ENCODE measurements at places on chromosomes 4 and X.

- no peak for DNase-seq
Observed at GRCh38 chr4:34939073-34939472, 1305.2 kb downstream of the ARAP2 start.

DNA sequence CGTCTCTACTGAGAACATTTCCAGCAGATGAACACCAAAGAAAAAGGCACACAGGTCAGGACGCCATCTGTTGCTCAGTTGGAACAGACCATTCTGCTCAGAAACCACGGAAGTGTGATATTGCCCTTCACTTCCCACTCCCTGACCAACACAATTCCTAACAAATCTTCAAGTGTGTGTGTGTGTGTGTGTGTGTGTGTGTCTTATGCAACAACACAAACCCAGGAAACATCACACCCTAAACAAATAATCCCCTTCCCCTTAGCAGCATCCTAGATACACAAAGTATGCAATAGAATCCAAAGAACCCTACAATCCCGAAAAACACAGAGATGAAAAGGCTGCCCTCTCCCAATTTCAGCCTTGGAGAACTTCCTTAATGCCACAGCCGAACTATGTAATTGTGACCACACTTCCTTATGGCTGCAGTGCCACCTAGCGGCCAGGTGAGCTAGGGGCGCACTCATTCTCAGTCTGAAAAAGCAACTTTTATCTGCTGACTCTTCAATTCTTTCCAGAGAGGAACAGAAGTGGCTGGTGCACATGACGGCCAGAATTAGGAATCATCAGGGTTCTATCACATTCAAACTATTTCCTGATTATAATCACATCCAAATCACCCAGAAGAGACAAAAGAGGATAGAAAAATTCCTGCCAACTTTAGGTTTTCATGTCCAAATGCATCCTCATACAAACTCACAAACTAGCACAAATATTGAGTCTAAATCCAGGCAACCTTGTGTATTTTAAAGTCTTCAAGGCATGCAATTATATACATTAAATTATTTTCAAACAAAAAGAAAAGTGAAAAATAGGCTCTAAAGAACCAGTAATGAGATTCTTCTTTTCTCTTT lies 164.9 kb downstream of the DHX15 start:
- DNase-seq = peak; percentile 7

DNA sequence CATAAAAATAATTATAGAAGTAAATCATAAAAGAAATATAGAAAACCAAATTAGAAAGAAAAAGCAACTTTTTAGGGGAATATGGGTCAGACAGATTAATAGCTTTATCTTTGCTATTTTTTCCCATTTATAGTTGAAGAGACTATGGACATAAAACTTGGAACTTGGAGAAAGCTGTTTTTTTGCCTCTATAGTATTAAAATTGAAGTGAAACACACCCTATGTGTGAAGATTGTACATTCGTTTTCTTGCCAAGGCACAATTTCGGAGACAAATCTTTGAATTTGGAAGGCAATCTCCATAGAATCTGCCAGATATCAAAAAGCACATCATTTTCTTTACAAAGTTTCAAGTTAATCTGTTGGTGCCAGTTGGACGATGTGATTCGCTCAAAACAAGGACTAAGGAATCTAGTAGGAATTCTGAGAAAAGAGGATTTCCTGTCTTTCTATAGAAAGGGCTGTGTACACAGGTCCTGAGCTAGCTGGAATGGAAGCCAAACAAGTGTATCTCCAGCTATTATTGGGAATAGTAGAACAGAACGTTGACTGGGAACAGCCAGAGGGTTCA lies 156.3 kb downstream of the SLC7A11 start:
- DNase-seq = no peak

GRCh38 chrX:153304988-153305736 lies 16.4 kb downstream of the PNMA6F start:
- no peak for DNase-seq

- no peak for DNase-seq
Observed at GRCh38 chr4:56696056-56696455, 15.0 kb upstream of the HOPX start.

DNA sequence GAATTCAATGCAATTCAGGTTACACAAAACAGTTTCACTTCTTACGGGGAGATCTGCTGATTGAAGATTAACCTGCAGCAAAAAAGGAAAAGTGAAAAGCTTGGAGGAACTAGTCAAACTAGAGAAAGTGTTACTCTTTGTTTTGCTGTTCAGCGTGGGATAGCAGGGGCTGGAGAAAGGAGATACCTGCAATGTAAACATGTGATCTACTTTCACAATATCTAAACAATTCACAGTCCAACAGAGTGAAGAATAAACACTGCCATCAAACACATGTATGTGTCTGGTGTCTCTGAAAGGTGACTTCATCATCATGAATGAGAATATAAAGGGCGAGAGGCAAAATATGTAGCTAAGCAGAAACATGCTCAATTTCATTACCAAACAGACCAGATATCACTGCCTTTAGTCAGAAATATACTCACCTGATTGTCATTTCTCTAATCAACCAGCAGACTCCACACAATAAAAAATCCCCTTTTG lies 26.4 kb downstream of the NIPAL1 start:
- no peak for DNase-seq

DNA sequence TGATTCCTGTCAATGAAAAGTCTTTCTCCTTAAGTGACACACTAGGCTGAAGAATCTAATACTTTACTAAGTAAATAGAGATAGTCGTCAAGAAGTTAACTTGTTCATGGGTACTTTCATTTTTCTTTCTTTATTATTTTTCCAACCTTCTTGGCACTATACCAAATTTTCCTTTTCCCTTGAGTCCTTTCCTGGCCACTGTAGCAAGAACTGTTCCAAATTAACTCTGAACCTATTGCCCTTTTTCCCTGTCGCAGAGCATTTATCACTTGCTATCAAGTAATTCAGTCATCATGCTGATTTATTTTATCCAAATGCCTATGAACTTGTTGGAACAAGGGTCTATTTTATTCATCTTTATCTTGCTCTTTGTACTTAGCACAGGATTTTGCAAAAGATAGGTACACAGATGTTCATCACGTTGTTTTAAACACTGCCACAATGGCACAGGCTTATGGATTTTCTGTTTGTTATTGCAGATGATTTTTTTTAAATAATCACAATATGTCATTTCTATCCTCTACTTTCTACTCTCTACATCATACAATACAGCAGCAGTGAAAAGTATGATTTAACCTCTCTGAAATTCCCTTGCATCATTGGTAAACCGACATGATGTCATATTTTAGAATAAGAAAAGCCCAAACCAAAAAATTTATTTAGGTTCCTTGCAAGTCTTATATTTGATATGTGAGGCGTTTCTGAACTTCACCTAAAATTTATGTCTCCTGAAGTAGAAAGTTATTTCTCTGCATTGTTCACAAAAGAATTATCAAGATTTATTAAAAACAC lies 2352.3 kb downstream of the PCDH7 start:
- no peak for DNase-seq

- no peak for DNase-seq
Observed at GRCh38 chr4:41866799-41867677, 68.2 kb upstream of the TMEM33 start.

DNA sequence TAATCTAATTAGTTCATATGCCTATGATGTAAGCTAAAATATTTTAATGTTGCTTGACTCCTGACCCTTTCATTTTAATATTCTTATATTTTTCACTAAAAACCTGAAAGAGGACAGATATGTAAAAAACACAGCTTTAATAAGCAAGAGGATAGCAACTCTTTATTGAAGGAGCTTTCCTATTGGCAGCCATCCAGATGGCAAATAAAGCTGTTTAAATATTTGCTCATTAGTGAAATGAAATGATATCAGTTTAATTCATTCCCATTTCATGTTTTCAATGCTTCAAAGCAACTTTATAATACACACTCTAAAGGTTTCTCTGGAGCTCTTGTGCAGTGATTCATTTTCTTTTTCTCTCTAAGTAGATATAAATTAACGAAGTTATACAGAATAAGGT lies 473.4 kb downstream of the PCDH7 start:
- DNase-seq = no peak

- no peak for DNase-seq
Observed at GRCh38 chrX:107610667-107611066, 17.6 kb upstream of the PRPS1 start.

DNA sequence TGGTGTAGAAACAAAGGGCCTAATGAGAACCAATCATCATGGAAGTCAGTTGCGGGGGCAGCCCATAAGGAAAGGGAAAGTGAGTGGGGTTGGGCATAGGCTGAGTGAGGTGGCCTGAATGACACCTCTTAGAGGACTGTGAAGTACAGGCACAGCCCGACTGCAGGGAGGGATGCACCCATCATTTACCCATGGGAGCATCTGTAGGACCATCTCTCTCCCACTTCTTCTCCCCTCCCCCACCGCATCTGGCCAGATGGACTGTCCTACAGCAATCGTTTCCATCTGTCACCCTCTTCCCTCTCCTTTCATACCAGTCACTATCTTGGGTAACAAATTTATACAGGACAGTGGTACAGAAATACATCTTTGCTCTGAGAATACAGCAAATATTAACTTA lies 4.2 kb downstream of the STBD1 start:
- no peak for DNase-seq

DNA sequence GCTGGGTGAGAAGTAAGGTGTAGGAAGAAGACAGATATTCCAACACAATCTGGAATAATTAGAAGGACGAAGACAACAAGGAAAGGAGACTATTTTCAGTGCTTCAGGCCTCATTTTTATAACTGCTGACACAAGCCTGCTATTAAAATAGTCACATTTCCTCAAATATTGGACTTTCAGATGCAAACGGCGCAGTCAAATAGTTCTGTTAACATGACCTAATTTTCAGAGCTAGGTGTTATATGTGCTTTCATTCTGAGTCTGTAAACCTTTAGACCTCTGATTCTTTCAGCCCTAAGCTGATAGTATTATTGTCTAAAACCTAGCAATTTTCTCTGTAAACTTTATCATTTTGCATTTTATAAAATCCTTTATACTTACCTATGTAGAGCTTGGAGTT lies 261.5 kb downstream of the IL1RAPL1 start:
- DNase-seq = no peak

GRCh38 chr4:74283614-74284013 lies 24.7 kb upstream of the EPGN start:
- no peak for DNase-seq

DNA sequence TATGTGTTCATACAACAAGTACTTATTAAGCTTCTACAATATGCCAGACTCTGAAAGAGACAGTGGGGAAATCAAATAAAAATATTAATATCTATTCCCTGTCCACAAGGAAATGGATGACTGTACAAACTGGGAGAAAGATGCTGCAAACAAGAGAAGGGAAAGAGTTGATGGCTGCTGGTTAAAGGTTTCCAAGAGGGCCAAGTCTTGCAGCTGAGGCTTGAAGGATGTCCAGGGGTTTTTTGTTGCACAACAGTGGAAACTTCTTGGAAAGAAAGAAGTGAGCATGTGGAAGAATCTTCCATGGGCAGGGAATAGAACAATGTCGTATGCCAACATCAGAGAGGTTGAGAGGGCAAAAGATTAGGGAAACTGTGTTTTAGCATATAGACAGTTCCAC lies 95.8 kb downstream of the MID1 start:
- no peak for DNase-seq

GRCh38 chrX:16834806-16835205 lies 35.4 kb downstream of the RBBP7 start:
- no peak for DNase-seq

DNA sequence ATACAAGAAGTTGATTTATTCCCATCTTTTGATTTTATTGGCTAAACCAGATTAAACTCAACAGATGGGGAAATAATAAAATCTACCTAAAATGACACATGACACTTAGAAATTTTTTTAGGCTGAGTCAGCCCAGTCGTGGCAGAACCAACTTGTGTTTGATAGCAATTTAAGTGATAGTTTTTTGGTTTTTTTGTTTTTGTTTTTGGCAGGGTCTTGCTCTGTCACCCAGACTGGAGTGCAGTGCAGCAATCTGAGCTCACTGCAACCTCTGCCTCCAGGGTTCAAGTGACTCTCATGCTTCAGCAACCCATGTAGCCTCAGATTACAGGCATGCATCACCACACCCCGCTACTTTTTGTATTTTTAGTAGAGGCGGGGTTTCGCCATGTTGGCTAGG lies 370.3 kb upstream of the NOCT start:
- no peak for DNase-seq

GRCh38 chr4:41267997-41268396 lies 11.3 kb downstream of the UCHL1 start:
- DNase-seq = no peak

- DNase-seq = no peak
Observed at GRCh38 chr4:133565379-133565778, 416.3 kb downstream of the PCDH10 start.

GRCh38 chrX:17788956-17789562 lies 51.8 kb downstream of the SCML1 start:
- no peak for DNase-seq

GRCh38 chr4:118814891-118815290 lies 21.0 kb downstream of the SEC24D start:
- no peak for DNase-seq

DNA sequence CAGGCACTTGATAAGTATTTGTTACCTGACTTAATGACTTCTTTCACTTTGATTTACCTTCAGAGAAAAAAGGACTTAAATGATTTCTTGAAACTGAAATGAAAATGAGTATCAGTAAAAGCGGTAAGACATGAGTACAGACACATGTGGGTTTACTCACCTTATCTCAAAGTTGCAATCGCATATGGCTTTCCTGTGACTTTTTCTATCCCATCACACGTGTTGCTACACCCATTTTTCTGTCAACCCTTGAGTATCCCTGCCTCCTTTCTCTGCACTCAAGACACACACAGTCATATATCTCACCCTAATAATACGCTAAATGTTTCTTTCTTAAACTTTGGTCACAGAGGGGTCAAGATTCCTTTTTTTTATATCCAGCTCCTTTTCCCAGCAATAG lies 11.0 kb upstream of the ARHGEF38 start:
- no peak for DNase-seq

DNA sequence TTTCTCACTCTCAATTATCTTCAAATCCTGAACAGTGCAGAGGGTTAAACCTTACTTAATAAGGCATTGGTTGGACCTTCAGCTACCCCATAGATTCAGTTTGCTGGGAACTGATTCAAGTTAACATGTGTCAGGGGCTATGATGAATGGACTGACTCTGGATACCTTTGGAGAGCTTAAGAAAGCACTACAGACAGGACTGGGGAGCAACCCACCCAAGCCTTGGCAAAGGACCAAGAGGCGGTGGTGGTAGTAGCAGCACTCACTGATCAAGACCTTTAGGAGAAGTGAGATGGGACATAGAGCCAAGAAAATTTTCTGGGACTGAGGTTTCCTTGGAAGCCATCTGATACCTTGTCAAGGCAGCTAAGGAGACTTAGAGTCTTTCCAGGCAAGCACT lies 43.0 kb upstream of the TAPT1 start:
- DNase-seq = no peak

GRCh38 chr4:153676984-153677383 lies 7.1 kb upstream of the TLR2 start:
- no peak for DNase-seq

- no peak for DNase-seq
Observed at GRCh38 chr4:149605601-149606378, 209.9 kb downstream of the IQCM start.

- DNase-seq = no peak
Observed at GRCh38 chrX:13702111-13702789, 13.3 kb downstream of the RAB9A start.

GRCh38 chr4:3256230-3257102 lies 7.5 kb downstream of the MSANTD1 start:
- no peak for DNase-seq

Measured in stimulated activated CD4-positive, alpha-beta T cell treated with anti-CD3 and anti-CD28 coated beads, Interleukin-15, amount 100 ng/mL, for 1 hour (primary cell).